ENCODE measurements at places on chromosomes 12 and 14. TPM values are rescaled to one million over a fixed set of nuclear protein-coding genes. Genes with fewer than 3 reads are reported as not detected.

HPD gene
- total RNA-seq, result not detected

RNF212B gene
- not detected for total RNA-seq

DNA sequence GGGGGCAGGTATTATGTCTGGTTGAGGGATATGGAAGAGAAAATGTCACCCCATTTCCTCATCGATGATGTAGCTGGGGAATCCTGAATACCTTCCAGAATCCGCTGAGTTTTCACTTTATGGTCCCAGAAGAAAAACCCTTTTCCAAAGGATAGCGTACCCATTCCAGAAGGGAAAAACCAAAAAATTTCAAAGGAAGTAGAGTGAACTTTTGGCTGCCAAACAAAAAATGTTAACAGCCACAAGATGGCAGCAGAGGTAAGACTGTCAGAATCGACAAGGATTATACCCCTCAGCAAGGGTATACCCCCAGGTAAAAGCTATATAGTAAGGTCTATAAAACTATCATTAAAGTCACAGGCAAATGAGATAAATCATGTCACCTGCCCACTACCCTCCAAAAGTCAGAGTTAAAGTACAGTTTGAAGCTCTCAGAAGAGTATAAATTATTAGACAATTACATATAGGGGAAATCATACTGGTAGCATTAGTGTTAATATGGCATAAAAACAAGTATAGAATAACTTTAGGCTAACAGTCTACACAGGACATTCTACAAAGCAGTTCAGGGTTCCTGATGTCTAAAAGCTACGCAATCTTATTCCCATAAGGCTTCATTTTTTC lies 18.0 kb downstream of the ACIN1 start:
- no peak for DNase-seq

DNA sequence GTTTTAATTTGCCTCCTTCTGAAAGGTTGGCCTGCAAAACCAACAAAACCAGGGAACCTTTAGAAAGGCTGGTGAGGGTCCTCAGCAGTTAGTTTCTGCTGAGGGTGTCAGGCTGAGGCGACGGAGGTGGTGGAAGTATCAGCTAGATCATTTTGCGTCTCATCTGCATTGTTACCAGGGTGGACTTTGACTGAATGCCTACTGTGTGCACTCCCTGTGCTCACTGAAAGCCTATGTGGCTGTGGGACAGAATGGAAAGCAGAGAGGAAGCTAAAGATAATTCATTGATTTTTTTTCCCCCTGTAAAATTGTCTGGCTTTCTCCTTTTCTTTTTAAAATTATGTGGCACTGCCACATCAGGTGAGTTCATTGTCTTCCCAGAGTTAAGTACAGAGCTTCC lies 68.4 kb upstream of the SRSF5 start:
- no peak for DNase-seq

DNA sequence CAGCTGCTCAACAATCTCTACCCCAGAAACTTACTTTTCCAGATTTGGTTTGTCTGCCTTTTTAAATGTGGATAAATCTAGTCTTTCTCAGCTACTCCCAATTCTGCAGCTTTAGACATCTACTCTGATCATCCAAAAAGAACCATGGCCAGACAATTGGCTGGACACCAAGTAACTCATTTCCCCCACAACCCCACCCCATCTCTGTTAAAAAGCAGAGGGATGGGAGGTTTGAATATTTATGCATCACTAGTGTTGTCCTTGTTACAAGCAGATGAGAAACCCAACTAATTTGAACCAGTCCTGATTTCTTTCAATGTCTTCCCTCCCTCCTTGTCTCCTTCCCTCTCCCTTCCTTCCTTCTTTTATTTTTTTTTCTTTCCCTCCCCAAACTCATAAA lies 391.9 kb downstream of the GALC start:
- no peak for DNase-seq

DNA sequence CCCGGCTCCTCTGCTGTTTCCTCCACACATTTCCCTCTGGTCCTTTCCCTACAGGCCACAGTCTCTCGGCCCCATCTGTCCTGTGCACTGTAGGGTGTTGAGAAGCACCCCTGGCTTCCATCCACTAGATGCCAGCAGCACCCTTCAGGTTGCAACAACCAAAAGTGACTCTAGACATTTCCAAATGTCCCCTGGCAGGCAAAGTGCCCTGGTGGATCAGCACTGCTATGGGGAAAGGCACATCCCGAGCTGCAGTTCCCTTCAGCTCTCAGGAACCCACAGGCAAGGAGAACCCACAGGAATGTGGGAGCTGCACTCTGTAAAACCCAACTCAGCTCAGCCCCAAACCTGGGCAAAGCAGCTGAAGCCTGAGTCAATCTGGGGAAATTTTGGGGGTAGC lies 77.0 kb downstream of the RBM19 start:
- no peak for DNase-seq

Data from activated naive CD8-positive, alpha-beta T cell treated with anti-CD3 and anti-CD28 coated beads for 36 hours (primary cell).